ENCODE measurements at places on chromosomes 12 and 14.

DNA sequence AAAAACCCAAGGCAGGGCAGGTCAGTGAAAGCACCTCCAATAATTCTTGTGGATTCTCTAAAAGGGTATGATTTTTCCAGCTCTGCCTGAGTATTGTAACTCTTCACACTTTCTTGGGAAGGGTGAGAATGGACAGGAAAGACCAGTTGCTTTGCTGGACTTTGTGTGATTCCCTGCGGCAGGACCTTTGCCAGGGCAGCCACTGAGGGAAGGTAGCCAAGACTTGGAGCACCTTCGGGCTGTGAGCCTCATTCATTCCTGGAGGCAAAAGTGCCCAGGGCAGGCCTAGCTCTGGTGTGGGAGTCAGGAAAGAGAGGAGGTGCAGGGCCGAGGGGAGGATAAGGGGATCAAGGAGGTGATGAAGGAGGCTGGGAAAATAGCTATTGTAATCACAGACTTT lies 80.2 kb downstream of the VCPKMT start:
- no peak for DNase-seq

GRCh38 chr12:32917094-32917611 lies 20.6 kb upstream of the PKP2 start:
- DNase-seq = peak; percentile 66

GRCh38 chr14:105224845-105225570 lies 23.3 kb upstream of the BTBD6 start:
- no peak for DNase-seq

DNA sequence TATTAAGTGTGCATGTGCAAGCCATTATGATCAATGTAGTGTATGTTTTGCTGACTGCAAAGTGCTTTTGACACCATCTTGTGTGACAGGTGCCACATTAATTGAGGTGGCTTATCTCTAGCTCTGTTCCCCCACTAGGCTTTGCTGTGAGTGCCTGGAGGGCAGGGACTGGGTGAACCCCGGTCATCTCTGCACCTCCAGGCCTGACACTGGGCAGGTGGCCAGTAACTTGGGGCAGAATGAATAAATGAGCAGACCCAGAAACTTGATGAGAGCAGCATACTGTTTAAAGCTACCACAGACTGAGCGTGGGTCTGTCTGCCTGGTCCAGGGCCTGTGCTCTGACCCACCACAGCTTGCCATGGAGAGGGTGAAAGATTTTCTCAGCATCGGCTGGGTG lies 151.6 kb downstream of the CALM1 start:
- no peak for DNase-seq

DNA sequence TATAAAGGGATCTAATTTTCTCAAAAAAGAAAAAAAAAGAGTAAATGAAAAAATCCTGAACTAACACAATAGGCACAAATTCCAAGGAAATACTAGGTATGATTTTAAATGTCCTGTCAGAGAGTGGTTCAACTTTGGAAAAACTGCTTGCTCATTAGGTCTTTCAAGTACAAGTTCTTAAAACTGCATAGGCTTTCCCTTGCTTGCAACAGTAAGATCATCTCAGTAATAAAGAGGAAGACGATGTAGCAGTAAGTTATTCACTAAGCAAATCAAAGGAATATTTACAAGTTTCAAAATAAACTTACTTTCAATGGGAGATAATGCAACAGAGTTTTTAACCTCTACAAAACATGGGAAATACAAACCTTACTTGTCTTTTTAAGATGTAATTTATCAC lies 21.6 kb downstream of the CORO1C start:
- DNase-seq = no peak

DNA sequence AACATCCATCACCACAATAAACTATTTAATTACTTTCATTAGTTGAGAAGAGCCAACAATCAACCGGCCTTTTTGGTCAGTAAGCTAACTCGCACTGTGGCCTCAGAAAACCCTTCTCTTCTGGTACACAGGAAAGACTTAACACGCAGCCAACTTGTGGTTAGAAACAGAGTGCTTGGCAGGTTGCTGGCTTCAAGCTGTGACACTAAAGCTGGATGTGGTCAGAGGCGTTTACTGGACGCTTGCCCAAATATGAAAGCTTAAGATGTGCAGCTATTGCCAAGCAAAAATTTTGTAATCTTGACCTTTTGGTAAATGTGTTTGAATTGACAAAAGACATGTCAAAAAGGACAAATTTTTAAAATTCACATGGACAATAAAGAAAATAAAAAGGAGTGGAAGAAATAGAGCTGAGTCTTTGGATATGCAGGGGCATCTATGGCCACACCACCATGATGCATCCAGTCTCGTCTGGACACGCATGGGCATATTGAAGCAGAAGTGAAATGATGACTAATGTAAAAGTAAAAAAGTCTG lies 2.6 kb upstream of the KLRK1 start:
- peak; percentile 91 for DNase-seq

DNA sequence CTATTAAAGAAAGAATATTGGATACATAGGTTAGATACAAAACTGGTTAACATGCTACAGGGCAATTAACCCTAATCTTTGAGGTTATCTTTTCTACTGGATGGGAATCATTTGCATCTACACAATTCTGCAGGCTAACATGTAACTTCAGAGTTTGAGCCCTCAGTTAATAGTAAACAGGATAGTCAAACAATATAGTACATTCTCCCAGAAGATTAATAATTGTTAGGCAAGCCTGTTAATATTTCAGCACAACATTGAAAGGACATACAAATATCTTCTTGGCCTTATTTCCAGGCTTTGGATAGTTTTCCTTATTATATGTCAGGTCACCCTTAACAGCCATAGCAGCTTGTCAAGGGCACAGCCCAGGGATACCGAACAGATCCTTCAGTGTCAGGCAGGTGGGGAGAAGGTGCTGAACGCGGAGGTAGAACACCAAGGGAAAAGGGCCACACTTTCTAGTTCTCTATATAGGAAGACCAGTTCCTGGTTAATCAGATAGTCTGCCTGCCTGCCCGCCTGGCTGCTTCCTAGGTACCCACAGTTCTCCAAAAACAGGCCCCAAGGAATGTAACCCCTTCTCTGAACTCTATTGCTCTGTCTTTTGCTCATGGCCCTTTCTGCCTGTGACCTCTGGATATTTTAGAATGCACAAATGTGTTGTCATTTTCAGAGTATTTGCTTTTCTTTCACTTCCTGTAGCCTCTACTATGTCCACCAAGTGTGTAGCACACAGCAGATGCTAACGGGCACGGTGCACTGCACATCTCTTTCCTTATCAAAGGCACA lies 256.0 kb downstream of the PCNX1 start:
- no peak for DNase-seq

DNA sequence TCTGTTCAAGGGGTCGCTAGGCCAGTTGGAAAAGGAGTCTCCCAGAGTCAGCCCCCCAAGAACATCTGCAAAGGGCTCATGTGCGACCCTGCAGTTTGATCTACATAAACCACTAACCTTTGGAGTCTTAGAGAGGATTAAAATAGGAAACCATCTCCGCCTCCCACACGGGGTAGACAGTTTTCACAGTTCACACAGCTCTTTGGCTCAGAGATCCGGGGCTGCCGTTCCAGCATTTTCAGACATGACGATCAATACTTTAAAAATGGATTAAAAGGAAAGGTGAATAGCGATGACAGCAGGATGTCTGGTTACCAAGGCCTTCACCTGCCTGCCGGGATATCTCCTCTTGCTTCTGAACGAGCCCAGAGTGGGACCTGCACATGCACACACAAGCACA lies 59.8 kb upstream of the BCL11B start:
- no peak for DNase-seq

- DNase-seq = no peak
Measured at GRCh38 chr12:26295001-26295400, 99.6 kb downstream of the SSPN start.

DNA sequence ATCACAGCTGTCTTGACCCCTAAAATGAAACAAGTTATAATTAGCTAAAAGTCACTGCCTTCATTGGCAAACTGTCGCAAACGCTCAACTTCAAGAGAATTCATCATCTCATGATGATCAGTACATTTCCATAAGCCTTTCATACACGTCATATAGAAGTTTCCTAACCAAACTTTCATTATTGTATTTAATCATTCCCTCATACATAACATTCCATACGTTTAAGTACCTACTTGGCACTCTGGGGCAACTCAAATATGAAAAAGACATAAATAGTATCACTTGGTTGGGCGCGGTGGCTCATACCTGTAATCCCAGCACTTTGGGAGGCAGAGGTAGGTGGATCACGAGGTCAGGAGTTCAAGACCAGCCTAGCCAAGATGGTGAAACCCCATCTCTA lies 12.4 kb upstream of the PPP2R5E start:
- no peak for DNase-seq

- no peak for DNase-seq
Measured at GRCh38 chr14:24147761-24148428, 597 bp downstream of the RNF31 start.

DNA sequence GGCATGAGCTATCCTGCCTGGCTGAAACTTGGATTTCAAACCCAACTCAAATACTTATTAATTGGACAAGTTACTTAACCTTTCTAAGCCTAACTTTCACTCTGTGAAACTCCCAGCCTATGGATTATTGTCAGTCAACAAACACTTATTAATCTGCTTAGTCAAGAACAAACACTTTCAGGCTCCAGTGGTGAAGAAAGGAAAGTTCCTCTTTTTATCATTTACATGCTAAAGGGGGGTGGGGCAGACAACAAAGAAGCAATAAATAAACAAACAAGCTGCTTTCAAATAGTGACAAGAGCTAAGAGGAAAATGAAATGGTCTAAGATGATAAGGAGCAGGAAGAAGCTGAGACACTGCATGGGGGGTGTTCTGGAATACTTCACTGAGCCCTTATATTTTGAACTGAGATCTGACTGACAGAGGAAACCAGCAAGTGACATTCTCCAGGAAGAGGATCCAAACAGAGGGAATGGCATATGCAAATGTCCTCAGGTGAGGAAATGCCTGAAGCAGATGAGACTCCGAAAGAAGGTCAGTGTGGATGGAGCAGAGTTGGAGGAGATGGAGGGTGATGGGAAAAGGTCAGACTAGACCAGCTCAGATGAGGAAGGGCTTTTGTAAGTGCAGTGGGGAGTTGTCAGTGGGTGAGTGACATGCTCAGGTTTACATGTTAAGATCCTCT lies 259.6 kb downstream of the ITPR2 start:
- no peak for DNase-seq

GRCh38 chr12:50546441-50547318 lies 41.9 kb downstream of the DIP2B start:
- DNase-seq = no peak

DNA sequence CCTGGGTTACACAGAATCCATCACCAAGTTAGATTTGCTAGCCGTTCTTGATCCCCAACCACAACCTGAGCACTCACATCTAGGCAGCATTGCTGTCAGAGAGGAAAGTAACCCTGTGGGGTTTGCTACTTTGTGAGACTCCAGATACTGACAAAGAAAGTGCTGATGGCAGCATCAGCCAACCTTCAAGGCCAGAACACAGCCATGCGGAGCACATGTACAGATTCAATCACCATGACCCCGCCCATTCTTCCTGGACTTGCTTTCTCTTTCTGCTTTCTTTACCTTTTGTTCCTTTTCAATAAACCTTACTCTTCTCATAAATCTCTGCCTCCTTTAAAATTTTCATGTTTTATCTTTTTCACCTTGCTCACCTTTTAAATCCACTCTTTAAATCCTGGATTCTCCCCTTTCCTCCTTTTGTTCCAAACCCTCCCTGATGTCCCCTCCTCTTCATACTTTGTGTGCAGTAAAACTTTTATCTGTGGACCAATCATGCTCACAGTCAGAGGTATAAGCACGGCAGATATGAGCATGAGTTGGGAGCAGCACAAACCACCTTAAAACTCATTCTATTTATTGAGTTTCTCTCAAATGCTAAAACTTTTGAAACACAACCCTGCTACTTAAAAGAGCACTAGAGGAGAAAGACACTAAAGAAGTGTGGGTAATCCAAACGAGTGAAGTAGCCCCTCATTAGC lies 21.9 kb upstream of the CERS5 start:
- no peak for DNase-seq

GRCh38 chr12:122982963-122983788 lies 2.7 kb downstream of the ARL6IP4 start:
- DNase-seq = no peak

DNA sequence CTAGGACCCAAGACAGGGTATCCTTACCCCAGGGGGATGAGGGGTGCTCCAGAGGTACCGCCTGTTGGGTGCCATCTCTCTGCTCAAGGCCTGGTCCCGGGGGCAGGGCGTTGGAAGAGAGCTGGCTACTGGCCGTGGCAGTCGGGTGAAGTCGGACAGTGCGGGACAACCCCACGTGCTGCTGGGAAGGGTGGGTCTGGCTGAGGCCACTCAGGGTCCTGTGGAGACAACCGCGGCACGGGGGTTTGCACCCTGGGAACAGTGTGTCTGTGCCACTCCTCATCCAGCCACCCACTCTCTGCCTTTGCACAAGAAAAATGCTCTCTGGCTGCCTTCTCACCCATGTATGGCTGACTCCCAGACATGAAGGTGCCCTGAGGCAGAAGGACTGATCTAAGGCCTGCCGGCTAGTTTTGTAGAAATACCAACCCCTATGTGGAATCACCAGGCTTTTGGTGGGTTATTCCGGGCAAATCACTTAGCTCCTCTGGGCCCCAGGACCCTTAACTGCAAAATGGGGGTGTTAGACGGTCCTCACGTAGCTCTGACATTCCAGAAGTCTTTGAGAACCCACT lies 56.5 kb downstream of the LTBP2 start:
- no peak for DNase-seq

All from fibroblast of lung (primary cell).